GM12878 (cell line): ENCODE measurements at places on chromosomes 1 and 21.

GRCh38 chr1:66090859-66091457 lies 298.3 kb downstream of the PDE4B start:
- no peak for DNase-seq

DNA sequence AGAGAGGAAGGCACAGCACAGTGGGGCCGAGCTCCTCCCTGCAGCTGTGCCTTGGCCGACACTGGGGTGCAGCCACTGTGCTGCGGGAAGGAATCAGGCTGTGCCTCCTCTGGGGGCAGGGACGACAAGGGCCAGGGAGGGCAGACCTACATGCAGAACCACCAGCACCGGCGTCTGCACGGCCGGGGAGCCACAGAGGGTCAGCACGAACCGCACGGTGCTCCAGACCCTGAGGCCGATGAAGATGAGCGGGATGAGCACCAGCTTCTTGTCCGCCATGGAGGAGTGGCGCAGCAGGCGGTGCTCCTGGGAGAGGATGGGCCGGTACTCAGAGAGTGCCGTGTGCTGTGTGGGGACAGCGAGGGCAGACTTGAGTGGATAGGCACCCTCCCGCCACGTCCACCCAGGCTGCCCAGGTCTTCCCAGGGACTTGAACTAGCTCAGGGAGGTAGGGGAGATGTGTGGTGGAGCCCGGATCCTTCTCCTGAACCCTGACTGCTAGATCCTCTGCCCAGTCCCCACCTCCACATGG lies 23.5 kb downstream of the GPR157 start:
- DNase-seq, result no peak

GRCh38 chr1:236812334-236813030 lies 17.4 kb downstream of the MTR start:
- no peak for DNase-seq

DNA sequence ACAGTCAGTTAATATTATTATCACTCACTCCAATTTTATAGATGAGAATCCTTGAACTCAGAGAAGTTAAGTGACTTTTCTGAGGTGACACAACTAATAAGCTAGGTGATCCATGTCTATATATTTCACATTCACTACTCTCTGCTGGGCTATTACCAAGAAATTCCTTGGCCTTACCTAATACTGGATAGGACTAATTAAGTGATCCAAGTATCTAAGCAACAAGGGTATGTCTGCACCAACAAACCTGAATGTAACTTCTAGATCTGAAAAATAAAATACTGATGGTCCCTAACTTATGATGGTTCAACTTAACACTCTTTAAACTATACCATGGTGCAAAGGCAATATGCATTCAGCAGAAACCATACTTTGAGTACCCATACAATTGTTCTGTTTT lies 14.8 kb upstream of the CASQ2 start:
- DNase-seq, result no peak

GRCh38 chr21:33350676-33351075 lies 25.9 kb downstream of the IFNAR1 start:
- no peak for DNase-seq

DNA sequence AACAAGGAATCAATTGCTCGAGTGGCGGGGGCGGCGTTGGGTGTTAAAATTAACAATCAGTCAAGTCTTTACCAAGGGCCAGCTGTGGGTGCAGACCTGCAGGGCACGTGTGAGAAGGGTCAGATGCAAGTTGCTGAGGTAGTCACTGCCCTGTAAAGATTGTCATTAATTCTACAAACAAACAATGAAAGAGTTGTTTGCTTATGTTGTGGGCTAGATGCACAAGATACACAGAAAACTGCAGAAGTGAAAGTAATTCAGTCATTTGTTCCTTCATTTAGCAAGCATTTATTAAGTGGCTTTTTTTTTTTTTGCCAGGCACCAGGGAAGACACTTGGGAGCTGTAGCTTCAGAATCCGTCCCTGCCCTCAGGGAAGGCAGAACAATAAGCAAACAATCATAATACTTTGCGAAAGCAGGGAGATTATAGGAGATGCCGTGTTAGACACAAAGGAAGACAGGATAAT lies 79.5 kb downstream of the NR5A2 start:
- no peak for DNase-seq

- no peak for DNase-seq
These were observed 2.6 kb downstream of the PADI1 start for GRCh38 chr1:17207540-17207939.

- no peak for DNase-seq
These were observed 152.3 kb upstream of the SPAG17 start for GRCh38 chr1:118337346-118337745.

- DNase-seq, result no peak
These were observed 2.9 kb downstream of the LHX8 start for GRCh38 chr1:75136921-75137641.

- no peak for DNase-seq
These were observed 11.8 kb downstream of the HTR6 start for GRCh38 chr1:19676438-19676922.

GRCh38 chr1:20279509-20279908 lies 11.2 kb upstream of the VWA5B1 start:
- no peak for DNase-seq

DNA sequence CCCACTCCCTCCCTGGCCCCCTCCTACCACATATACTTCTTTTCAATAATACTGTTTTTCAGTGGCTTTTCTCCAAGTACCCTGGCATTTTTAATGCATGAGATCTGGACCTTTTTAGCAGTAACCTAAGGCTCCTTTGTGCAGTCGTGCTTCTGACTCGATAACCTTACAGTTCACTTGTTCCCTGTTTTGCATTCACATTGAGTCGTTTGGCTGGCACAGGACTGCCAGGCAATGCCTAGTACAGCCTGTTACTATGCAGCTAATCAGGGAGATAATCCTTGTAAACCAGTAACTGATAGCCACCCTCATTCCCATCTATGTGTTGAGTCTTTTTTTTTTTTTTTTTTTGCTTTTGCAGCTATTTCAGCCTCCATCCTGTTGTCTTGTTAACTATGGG lies 3.7 kb downstream of the ATP1B1 start:
- DNase-seq, result no peak

GRCh38 chr1:155880251-155880650 lies 20.9 kb downstream of the SYT11 start:
- DNase-seq, result no peak

GRCh38 chr1:212643877-212644276 lies 35.3 kb downstream of the ATF3 start:
- DNase-seq, result no peak

- no peak for DNase-seq
These were observed 550 bp downstream of the ARHGEF16 start for GRCh38 chr1:3454811-3455618.

DNA sequence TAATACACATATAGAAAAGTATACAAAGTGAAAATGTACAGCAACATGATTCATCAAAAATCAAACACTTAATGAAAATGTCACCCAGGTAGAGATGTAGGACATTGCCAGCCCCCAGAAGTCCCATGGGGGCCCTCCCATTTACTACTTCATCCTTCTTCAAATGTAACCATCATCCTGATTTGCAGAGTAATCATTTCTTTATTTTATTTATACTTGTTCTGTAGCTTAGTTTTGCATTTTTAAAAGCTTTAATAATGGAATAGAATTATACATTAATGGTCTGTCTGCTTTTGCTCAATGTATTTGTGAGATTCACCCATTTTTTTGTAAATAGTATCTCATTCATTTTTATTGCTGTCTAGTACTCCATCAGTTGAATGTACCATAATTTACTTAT lies 96.8 kb upstream of the CD55 start:
- DNase-seq, result no peak

DNA sequence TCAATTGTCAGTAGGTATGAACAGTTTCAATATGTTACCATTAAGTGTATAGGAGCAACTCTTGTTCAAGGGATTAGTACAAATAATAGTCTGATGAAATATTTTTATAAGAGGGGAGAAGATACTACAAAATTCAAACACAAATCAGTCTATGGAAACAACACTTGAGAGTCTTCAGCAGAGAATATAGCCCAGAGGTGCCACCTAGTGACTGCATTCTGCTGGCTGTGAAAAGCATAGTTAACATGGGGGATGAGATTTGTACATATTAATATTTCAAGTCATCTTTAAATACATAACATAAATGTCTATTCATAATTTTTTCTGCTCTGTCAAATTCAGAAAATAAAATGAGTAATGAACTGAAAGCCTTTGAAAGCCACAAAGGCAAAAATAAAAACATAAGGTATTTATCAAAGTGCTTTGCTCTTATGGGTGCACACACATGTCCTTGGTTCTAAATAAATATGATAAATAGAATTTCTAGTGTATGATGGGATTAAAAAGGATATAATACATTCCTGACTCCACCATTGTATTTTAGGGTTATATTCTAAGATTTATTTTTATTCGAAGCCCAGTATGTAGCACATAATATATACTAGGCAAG lies 440.9 kb upstream of the ZRANB2 start:
- no peak for DNase-seq

- DNase-seq, result no peak
These were observed 21.9 kb downstream of the DPYD start for GRCh38 chr1:97898948-97899347.

DNA sequence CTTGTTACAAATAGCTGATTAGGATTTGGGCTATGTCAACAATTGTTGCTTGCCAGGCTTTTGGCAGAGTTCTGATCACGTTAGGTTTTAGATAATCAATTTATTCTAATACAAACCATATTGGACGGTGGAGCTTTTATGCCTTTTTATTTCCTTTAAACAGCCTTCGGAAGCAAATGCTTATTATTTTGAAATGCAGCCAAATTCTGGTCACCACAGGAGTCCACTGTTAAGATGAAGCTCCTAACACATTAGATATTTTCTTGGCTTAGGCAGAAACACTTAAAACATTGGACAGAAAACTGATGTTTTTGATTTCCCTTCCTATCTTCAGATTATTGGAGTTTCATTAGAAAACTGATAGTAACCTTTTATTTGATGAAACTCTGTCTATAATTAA lies 82.9 kb downstream of the CENPF start:
- DNase-seq, result no peak

GRCh38 chr1:8870616-8871538 lies 7.6 kb downstream of the ENO1 start:
- DNase-seq, result no peak

DNA sequence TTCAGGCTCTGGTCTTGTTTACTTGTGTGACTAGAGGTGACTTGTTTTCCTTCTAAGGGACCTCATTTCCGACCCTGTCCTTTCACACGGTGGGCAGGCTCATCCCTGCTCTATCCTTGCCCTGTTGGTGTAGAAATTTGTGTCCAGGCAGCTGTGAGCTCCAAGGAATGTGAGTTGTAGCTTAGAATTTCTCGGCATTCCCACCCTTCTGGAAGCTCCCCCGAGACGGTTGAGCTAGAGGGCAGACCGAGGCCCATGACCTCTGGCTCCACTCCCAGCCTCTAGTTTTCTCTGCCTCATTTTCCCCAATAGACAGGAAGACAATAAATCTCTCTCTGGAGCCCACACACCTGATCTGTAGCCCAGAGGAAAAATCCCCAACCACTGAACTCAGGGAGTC lies 100.9 kb downstream of the NAV1 start:
- DNase-seq, result no peak

DNA sequence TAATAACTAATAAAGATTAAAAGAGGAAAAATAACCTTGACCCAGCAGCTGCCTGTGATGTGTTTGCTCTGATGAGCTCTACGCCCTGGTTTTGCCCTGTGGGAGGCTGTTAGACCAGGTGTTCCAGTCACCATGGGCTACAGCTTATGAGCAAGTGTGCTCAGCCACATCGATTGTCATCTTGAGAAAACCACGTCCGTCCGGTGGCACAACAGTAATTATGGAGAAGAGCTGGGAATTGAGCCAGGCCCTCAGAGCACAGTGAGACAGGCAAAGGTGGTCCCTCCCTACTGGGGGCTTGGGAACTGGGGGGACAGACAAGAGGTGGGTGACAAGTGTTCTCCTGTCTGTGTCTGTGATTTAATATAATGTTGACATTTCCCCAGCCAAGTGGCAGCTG lies 420.5 kb downstream of the MATN1 start:
- DNase-seq, result no peak

DNA sequence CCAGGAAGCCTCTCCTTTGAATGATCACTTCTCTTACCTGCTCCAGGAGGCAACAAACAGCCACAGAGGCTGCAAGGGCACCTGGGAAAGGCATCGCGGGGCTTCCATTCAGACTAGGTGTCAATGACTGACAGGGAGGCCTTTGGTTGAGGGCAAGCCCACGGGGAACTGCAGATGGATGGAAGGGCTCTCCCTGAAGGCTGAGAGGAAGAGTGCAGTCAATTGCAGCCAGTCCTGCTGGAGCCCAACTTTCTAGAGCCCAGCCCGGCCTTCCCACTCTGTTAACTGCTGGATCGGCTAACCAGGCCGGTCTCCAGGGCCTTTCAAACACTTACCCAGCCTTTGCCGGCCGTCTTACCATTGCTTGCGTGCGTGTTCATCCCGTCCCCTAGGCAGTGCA lies 89.3 kb downstream of the LACTBL1 start:
- no peak for DNase-seq

GRCh38 chr21:39180429-39181019 lies 2.7 kb downstream of the PSMG1 start:
- DNase-seq, result no peak

DNA sequence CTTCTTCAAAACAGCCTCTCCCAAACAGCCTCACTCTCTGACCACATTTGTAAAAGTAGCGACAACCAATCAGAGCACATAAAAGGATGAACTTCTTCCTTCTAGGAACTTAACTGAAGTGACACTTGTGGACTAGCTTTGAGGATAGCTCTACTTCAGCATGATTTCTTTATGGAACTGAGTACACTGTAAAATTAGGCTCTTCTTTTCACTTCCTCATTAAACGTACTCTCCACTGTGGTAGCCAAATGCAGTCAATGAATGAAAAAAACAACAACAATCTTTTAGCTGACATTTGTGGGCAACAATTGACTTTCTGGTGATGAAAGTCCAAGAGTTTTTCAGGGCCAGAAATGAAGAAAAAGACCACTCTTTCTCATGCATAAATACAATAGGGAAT lies 9.6 kb downstream of the LRRC53 start:
- no peak for DNase-seq

- no peak for DNase-seq
These were observed 47.7 kb downstream of the PGM1 start for GRCh38 chr1:63640633-63641567.

- DNase-seq, result no peak
These were observed 152.7 kb downstream of the S1PR1 start for GRCh38 chr1:101389547-101389929.

GRCh38 chr21:29091033-29091432 lies 17.6 kb upstream of the CCT8 start:
- DNase-seq, result no peak

DNA sequence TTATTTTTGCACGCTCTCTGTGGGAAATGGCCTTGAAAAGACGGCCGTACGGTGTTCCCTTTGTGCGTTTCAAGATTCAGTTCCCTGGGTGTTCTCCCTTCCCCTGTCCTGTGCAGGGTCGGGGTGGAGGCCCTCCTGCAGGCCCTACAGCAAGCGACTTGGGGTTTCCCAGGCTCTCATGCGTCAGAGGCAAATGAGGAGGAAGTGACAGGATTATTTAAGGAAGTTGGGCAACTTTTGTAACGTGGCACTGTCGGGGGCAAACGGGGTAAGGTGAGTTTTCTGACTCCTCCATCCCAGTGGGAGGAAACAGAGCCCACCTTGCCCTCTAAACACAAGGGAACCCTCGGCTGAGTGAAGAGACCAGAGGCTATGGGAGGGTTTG lies 16.1 kb upstream of the AJAP1 start:
- DNase-seq, result no peak

GRCh38 chr1:193631306-193631705 lies 444.9 kb upstream of the B3GALT2 start:
- no peak for DNase-seq

- DNase-seq, result no peak
These were observed 112.6 kb upstream of the ADAR start for GRCh38 chr1:154720328-154721297.
